Activated CD4-positive, alpha-beta T cell treated with anti-CD3 and anti-CD28 coated beads, Interleukin-2, amount 10 ng/mL, durations not matched to agents 7 days and 5 days (primary cell): ENCODE measurements at places on chromosomes 7 and 10.

DNA sequence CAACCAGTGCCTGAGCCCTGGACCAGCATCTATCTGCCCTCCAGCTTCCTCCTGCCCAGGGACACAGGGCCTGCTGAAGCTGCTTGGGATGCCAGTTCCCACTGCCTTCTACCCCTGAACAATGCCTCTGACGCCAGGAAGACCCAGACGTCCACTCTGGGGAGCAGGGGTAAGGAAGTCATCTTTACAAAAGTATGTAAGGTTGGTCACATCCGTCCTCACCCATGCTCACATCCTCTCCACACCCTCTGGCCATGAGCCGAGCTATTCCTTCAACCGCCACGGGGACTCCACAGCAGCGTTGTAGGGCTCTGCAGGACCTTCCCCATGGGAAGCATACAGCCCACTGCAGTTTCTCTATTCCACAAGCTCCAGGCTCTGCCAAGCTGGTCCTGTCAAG lies 58.5 kb downstream of the CLRN3 start:
- no peaks in the 10 kb centered on the region for H3K36me3 ChIP-seq
- H3K4me1 ChIP-seq, result no peaks in the 10 kb centered on the region
- no peak for DNase-seq
- H3K27ac ChIP-seq, result no peak overlapping the region
- no peak overlapping the region for H3K4me3 ChIP-seq

DNA sequence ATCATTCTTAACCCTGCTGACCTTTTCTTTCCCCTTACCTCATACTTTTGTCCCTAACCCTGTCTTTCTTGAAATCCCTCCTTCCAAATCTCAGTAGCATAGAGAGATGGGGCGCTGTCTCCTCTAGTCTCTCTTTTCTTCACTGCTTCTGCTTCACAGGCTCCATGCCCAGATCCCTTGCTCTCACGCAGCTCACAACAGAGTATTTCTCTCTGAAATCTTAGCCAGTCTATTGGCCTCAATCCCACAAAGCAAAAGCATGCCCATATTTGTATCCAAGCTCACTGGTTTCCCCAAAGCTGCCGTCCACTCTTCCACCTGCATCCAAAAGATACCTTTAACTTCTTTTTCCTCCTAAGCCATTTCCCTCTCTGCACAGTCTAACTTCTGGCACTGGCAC lies 526.8 kb downstream of the PLXDC2 start:
- no peak overlapping the region for H3K4me3 ChIP-seq
- no peaks in the 10 kb centered on the region for H3K36me3 ChIP-seq
- no peaks in the 10 kb centered on the region for H3K4me1 ChIP-seq
- no peak for DNase-seq
- no peaks in the 10 kb centered on the region for H3K27me3 ChIP-seq

DNA sequence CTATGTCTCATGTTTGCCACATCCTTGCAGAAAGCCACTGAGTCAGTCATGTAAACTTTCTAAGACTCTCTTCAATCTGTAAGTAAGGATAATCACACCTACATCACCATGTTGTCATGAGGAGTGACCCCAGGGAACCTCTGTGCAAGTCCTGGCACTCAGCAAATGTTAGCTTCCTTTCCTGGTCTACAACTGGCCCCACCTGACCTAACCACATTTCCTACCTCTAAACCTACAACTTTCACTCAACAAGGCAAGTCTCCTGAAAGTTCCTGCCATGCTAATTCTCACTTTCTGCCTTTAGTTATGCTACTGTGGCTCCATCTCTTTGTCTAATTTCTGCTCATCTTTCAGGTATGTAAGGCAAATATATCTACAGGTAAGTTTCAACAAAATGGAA lies 72.3 kb upstream of the SEM1 start:
- no peak for DNase-seq
- no peak overlapping the region for H3K4me3 ChIP-seq
- peaks cover 8% of the 10 kb centered on the region for H3K27me3 ChIP-seq
- H3K4me1 ChIP-seq, result peaks cover 4% of the 10 kb centered on the region

DNA sequence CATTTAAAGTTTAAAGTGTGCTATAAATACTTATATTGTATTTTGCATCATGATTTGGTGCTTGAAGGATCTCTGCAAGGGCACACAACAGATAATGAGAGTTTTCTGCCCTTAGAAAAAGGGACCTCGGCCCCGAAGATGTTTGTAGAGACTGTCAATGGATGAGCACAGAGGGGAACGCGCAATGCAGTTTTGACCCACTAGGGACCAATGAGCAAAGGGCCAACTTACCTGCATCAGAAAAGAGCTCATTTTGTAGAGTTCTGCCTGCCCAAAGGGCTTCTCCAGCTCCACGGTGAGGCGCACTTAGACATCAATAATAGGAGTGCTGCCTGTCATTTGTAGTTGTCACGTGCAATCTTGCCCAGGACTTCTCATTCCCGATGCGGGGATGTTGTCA lies 91.1 kb downstream of the BUB3 start:
- H3K27ac ChIP-seq, result no peak overlapping the region
- H3K4me1 ChIP-seq, result peaks cover 29% of the 10 kb centered on the region
- H3K36me3 ChIP-seq, result peaks cover 3% of the 10 kb centered on the region
- H3K27me3 ChIP-seq, result no peaks in the 10 kb centered on the region

DNA sequence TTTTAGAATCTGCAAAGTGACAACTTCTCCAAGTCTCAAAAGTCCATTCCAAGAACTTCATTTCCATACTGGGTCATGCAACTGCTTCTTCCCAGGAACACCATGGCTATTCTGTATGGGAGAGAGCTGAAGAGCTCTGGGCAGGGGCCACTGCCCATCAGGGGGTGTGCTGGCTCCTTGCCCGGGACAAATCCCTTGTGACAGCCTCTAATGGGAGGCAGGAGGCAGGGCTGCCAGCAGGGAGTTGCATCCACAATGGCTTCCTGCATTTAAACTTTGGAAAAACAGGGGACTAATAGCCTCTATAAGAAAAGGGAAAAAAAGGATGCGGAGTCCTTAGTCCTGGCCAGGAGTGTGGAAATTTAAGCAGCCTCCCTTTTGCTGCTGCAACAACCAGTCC lies 18.4 kb upstream of the FRMD4A start:
- no peak overlapping the region for H3K27ac ChIP-seq
- H3K4me1 ChIP-seq, result no peaks in the 10 kb centered on the region
- no peak overlapping the region for H3K4me3 ChIP-seq
- H3K36me3 ChIP-seq, result no peaks in the 10 kb centered on the region
